Neural cell (in vitro differentiated cells): ENCODE measurements at places on chromosomes 1 and 21. TPM values are rescaled to one million over a fixed set of nuclear protein-coding genes. Genes with fewer than 3 reads are reported as not detected.

The OR2W3 gene
- polyA plus RNA-seq: 1.1 TPM in 1 of 2 replicates, not detected in the other

The CFHR4 gene
- polyA plus RNA-seq: not detected in 2 replicates

The TRIM62 gene
- polyA plus RNA-seq: 4.3 and 7.3 TPM in 2 replicates

The IFFO2 gene
- 2.6 and 4.6 TPM in 2 replicates for polyA plus RNA-seq

The PLD5 gene
- 0.64 and 0.92 TPM in 2 replicates for polyA plus RNA-seq

The HTR1D gene
- not detected in 2 replicates for polyA plus RNA-seq

The IVL gene
- polyA plus RNA-seq: not detected in 2 replicates

The TSPAN1 gene
- 0.62 and 0.96 TPM in 2 replicates for polyA plus RNA-seq

The C1orf74 gene
- polyA plus RNA-seq: 1.4 and 2.8 TPM in 2 replicates
